ENCODE measurements at places on chromosomes 11 and 22.
A peak's percentile ranks its signal among the peaks of the same experiment; 100 is the strongest.

- no peak for DNase-seq
These were observed 44.2 kb upstream of the TH start for GRCh38 chr11:2215561-2216399.

DNA sequence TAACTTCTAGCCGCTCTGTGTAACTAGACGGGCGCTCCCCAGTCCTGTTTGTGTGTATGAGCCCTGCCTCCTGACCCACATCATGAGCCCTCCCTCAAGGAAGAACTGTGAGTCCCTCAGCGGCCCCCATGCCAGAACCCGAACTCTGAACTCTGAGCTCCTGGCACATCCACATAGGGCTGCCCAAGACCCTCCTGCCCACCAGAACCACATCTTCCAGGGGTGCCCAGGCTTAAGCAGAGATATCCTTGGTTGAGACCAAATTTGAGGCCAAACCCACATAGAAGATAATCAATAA is 3.0 kb downstream of the TRIM29 start:
- no peak for DNase-seq

- no peak for DNase-seq
These were observed 32.8 kb downstream of the MS4A2 start for GRCh38 chr11:60121264-60121663.

DNA sequence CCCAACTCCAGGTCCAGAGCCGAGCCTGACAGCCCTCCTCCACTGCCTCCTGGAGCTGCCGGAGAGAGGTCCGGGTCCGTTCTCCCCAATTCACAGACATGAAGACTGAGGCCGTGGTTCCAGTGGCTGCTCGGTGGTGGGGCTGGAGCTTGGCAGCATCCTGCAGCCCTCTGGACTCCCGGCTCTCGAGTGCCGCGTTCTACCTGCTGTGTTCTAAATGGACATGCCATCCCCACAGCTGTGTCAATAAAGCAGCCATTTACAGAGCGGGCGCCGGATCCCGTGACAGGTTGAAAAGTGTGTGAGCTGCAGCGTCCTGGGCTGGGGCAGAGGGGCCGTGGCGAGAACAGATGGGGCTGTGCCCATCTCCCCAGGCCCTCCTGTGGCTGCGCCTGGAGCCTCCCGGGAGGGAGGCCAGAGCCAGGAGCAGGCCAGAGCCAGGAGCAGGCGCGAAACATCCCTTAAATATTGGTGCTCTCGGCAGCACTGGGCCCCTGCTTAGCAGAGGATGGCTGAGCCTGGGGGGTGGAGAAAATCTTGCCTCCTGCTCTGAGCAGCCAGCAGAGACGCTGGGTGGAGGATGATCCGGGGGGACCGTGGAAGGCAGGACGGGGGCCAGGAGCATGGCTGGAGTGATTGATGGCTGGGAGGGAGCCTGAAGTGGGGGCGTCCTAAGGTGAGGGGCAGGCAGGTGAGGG is 46.2 kb downstream of the FLRT1 start:
- DNase-seq, result no peak

DNA sequence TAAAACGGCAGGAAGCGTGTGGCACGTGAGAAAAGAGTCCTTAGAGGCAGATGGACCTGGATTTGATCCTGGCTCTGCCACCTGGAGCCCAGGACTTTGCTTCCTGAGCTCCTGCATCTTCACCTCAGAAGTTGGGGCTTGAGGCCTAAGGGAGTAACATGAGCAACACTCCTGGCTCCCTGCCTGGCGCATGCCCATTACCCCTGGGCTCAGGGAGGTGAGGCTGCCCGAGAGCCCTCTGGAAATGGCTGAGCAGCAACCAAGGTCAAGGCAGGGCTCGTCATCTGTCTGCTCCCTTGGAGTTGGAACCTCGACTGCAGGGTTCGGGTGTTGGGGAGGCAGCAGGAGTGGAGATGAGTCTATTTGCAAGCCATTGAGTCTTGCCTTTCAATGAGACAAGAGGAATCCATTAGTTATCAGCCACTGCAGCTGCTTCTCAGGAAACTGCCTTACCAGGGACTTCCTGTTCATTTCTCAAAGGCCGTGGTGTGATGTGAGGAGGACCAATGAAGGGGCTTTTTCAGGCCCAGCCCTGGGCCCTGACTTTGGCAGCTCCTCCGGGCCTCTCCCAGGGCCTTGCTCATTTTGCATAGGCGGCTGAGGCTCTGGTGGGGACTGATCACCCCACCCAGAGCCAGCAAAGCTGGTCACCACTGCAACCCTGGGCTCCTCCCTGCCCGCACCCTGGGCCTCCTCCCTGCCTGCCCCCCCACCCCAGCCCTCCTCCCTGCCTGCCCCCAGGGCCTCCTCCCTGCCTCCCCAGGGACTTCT is 6.4 kb downstream of the FADS2 start:
- DNase-seq, result peak; percentile 54

- no peak for DNase-seq
These were observed 85.3 kb upstream of the HORMAD2 start for GRCh38 chr22:29994943-29995342.

- no peak for DNase-seq
These were observed 61.8 kb downstream of the SGSM3 start for GRCh38 chr22:40432157-40432556.

DNA sequence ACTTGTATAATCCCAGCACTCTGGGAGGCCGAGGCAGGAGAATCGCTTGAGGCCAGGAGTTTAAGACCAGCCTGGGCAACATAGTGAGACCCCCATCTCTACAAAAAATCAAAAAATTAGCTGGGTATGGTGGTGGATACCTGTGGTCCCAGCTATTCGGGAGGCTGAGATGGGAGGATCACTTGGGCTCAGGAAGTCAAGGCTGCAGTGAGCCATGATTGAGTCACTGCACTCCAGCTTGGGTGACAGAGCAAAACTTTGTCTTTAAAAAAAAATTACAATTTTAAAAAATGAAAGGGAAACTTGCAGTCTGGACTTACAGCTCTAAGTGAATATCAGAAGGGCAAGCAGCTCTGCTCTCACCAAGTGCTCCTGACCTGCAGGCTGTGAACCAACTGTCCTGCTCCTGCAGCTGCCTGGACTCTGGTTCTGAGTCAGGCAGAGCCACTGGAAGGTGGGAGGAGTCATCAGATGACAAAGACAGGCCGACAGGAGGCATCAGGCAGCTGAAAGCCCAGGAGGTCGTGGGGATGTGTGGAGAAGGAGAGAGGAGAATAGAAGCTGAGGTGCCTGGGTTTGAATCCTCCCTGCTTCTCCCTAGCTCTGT is 9.6 kb downstream of the SMTNL1 start:
- no peak for DNase-seq

DNA sequence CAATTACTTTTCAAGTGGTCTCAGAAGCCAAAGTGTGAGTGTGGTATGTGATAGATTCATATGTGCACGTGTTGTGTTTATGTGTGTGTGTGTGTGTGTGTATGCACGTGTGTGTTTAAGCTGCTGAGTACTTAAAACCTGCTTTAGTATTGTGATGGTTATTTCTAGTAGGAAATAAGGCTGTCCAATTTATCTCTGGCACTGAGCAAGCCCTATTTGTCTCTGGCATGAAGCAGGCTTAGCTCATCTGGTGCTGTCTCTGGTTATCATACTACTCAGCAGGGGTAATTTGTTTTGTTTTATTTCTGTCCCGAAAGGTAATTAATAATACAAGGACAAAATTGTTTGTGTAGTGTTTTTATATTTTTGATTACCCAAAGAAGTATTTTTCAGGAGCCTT is 333.7 kb downstream of the FAT3 start:
- DNase-seq, result no peak

DNA sequence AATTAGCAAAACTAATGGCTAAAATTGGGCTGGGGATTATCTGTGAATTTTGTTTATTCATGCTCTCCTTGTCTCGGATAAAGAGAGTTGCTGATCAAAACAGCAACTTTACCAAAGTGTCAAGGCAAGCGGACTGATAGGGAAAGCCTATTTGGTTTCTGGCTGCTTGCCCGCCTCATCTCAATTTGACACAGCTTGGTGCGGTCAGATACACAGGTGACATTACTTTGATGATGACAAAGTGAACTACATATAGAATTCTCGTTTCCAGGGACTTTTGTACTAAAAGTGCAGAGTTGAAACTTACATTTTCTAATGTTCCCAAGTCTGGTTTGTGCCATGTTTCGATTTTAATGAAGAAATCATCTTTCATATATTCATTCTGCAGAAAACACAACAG is 22.8 kb downstream of the PITPNB start:
- no peak for DNase-seq

GRCh38 chr11:100810146-100810545 is 123.1 kb downstream of the ARHGAP42 start:
- DNase-seq, result no peak

- DNase-seq, result no peak
These were observed 39.0 kb downstream of the QSER1 start for GRCh38 chr11:32931606-32932005.

- DNase-seq, result no peak
These were observed 22.0 kb upstream of the FGF4 start for GRCh38 chr11:69797156-69797555.

GRCh38 chr11:66258473-66258893 is 10.0 kb upstream of the RAB1B start:
- no peak for DNase-seq

GRCh38 chr11:27886857-27887256 is 186.6 kb upstream of the BDNF start:
- no peak for DNase-seq
